Aorta (tissue), 5 donors: ENCODE measurements at places on chromosomes 2 and 18. TPM values are rescaled to one million over a fixed set of nuclear protein-coding genes. Genes with fewer than 3 reads are reported as not detected.

The ATP6V1C2 gene
- 1.7 TPM for total RNA-seq

The ANTXR1 gene
- 181 TPM for total RNA-seq

The DIPK1C gene
- total RNA-seq = not detected

The HOXD12 gene
- not detected for total RNA-seq

The PXDN gene
- 109 TPM for total RNA-seq

The ERFE gene
- 2.5 TPM for total RNA-seq

The COL3A1 gene
- total RNA-seq = 1,346 TPM

The NPHP1 gene
- 8.3 TPM for total RNA-seq

The ABHD1 gene
- total RNA-seq = 0.90 TPM

The NEB gene
- 3.1 TPM for total RNA-seq

The CRYBA2 gene
- not detected for total RNA-seq

The IL18R1 gene
- total RNA-seq = 11.0 TPM

The AGFG1 gene
- 82.9 TPM for total RNA-seq

The CDK5R2 gene
- not detected for total RNA-seq

The CACNB4 gene
- 5.0 TPM for total RNA-seq

The TUBA3D gene
- total RNA-seq = not detected

The NGEF gene
- 3.1 TPM for total RNA-seq

The ONECUT2 gene
- 0.69 TPM for total RNA-seq

The EFR3B gene
- 1.3 TPM for total RNA-seq

The DNAJC10 gene
- 131 TPM for total RNA-seq

The RGPD4 gene
- 0.39 TPM for total RNA-seq

The DNAH7 gene
- 0.71 TPM for total RNA-seq

The LIMS4 gene
- total RNA-seq = 16.0 TPM

The TBR1 gene
- not detected for total RNA-seq

The BOK gene
- total RNA-seq = 11.6 TPM

The PLEK gene
- total RNA-seq = 32.9 TPM

The GPR45 gene
- total RNA-seq = not detected

The KCNJ13 gene
- total RNA-seq = not detected

The CCL20 gene
- 0.45 TPM for total RNA-seq

The MROH2A gene
- total RNA-seq = not detected

The LRRC30 gene
- not detected for total RNA-seq

The GPAT2 gene
- 16.2 TPM for total RNA-seq

The AFF3 gene
- total RNA-seq = 10.6 TPM

The ZNF892 gene
- total RNA-seq = 8.3 TPM

The CSRNP3 gene
- 3.7 TPM for total RNA-seq

The TDRD15 gene
- total RNA-seq = 0.15 TPM

The UPP2 gene
- not detected for total RNA-seq

The ZNF396 gene
- total RNA-seq = 1.9 TPM

The TRPM8 gene
- total RNA-seq = not detected

The L3MBTL4 gene
- 2.8 TPM for total RNA-seq

The CNDP1 gene
- not detected for total RNA-seq

The DNER gene
- total RNA-seq = 0.45 TPM
